Smooth muscle cell of the pulmonary artery (primary cell): ENCODE measurements at places on chromosomes 1 and 21. TPM values are rescaled to one million over a fixed set of nuclear protein-coding genes. Genes with fewer than 3 reads are reported as not detected.

ADAMTS1 gene
- 1,313 and 1,797 TPM in 2 replicates for total RNA-seq

GFI1 gene
- 0.07 and 0.17 TPM in 2 replicates for total RNA-seq

IGSF3 gene
- total RNA-seq: 0.26 and 1.6 TPM in 2 replicates

CD48 gene
- not detected in 2 replicates for total RNA-seq

SLAMF6 gene
- not detected in 2 replicates for total RNA-seq

LCE3E gene
- total RNA-seq: not detected in 2 replicates

IFI44L gene
- total RNA-seq: 3.8 and 6.5 TPM in 2 replicates

KRTAP13-3 gene
- not detected in 2 replicates for total RNA-seq
